ENCODE measurements at places on chromosomes 6 and 20.
A peak's percentile ranks its signal among the peaks of the same experiment; 100 is the strongest.

DNA sequence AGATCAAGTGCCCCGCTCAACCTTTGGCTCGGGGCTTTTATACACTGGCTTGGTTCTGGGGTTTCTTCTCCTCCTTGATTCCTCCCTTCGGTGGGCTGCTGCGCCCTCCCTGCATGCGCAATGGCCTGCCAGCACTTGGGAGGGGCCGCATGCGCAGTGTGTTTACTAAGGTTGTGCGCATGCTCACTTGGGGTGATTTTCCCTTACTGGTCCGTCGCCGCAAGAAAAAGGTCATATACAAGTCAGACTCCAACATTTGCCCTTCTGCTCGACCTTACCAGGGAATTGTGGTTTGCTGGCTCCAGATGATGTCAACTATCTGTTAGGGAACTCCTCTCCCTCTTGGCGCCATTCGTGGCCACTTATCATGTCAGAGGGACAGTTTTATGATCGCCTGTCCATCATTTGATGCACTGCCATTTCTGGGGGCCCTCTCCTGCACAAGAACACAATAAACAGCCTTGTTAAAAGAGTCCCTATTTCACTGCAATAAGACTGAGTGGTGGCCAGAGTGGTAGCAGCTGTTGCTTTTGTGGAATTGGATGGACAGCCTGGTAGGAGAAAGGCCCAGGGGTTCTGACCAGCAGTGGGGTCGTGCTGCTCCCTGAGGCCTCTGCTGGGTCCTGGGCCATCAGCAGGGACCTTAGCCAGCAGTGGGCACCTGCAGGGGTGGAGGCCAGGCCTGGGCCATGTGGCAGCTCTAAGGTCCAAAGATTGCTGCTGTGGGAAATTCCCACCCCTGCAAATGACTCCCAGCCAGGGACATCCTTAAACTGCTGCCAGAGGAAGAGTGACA, 2.8 kb upstream of the LBP start:
- no peak for DNase-seq

DNA sequence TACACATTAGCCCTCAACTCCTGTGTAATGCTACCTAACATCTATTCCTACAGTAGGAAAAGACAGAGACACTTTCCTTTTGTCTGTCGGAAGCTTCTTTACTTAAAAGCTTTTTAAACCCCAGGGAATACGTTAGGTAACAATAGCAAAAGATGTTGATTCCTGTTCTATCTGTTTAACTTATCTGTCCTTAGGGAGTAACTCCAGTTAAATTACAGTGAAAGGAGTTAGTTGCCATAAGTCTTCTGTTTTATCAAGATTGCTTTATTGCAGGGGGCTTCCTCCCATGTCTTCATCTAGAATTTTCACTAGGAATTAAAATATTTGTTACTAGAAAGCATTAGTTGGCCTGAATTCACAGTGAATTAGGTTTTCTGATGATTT, 26.2 kb downstream of the TOP1 start:
- no peak for DNase-seq

DNA sequence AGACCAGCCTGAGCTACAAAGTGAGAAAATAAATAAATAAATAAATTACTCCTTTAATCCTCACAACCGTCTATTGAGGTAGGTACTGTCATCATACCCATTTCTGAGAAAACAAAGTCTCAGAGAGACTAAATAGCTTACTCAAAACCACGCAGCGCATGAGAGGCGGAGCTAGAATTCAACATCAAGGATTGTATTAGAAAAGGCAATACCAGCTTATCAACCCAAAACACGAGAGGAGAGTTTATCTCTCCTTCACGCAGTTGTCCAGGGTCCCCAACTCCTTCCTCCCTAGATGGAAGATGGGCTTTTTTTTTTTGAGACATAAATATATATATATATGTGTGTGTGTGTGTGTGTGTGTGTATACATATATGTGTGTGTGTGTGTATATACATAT, 12.2 kb downstream of the HNF4A start:
- no peak for DNase-seq

DNA sequence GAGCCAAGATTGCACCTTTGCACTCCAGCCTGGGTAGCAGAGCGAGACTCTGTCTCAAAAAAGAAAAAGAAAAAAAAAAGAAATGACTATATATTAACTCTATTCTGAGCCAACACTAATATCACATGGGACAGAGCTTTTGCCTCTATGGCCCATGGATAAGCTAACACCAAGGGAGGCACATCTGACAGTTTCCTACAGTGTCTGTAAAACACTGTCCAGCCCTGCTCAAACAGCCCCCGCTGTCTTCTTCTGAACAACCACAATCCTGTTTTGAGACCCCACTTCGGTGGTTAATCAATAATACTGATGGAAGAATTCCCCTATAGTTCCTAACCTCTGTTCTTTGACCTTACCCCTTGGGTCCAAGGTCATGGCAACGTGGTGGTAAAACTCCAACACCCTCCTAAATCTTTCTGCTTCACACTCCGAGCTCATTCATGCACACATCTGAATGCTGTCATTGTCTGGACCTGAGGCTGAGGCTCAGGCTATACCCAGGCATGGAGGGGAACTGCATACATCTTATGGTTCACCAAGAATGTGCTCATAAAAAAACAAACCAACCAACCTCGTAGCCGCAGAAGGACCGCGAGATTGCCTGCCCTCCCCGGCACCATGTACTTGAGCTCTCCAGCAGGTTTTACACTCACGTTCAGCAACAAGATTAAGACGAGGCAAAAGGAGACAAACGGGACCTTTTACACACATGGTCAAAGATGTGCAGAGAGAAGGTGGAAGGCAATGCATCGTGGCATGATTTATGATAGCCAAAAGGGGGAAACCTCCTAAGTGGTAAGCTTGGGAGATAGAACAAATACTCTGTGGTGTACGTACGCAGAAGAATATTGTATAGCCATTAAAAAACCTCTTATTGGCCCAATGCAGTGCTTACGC, 105.4 kb upstream of the NFATC2 start:
- DNase-seq = no peak

DNA sequence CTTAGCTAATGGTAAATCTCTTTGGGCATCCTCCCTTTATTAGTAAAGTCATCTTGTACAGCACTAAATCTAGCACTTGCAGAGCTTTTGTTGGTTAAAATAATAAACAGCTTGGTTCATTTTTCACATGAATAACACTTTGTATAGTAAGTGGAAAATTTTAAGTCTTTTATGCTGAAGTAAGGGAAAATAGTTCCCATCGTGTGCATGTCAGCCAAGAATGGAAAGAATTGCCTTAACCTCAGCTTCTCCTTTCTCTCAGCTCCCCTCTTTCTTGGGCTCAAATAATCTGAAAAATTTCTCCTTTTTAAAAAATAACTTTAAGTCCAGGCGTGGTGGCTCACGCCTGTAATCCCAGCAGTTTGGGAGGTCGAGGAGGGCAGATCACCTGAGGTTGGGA, 16.6 kb downstream of the SNRPC start:
- DNase-seq = no peak

DNA sequence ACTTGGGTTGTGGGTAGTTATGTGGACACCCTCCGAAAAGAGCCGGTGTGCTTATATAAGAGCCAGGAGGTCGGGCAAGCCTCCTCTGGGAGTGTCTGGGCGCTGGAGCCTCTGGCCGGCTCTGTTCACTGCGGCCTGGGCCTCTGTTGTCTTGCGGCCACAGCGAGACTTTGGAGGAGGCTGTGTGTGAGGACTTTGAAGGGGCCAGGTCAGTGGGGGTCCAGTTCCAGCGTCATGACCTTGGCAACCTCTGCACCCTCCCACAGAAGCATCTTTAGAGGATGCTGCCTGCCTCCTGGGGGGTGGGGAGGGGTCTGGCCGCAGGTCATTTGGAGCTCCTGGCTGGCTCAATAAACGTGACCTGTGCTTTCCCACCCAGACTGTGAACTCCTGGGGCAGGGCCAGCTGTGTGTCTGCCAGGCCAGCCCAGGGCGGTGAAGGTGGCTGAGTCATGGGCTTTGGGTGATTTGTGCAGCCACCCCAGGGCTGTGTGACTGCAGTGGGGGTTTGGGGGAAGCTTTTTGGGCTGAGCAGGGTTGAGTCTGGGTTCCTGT, 1.2 kb downstream of the TCEA2 start:
- no peak for DNase-seq

- no peak for DNase-seq
Observed at GRCh38 chr6:51118792-51119191, 300.1 kb downstream of the TFAP2B start.

DNA sequence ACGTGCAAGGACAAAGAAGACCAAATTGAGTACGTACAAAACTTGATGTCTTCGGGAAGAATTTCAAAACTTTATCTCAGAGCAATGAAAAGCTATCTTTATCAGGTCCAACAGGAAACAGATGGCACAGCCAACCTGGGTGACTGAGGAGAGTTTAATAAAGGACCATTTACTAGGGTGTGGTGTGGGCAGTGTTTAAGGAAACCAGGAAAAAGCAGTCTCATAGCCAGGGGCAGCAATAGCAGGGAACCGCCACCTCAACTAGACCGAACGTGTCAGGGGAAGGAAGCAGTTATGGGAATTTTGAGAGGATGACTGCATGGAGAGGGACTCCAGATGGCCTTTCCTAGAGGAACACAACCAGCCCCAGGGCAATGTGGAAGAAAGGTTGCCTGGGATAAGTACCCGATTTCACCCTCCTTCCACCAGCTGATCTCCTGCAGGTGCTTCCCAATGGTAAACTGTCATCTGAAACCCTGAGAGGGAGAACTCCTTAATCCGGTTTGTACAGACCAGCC, 15.2 kb upstream of the TAAR5 start:
- no peak for DNase-seq

DNA sequence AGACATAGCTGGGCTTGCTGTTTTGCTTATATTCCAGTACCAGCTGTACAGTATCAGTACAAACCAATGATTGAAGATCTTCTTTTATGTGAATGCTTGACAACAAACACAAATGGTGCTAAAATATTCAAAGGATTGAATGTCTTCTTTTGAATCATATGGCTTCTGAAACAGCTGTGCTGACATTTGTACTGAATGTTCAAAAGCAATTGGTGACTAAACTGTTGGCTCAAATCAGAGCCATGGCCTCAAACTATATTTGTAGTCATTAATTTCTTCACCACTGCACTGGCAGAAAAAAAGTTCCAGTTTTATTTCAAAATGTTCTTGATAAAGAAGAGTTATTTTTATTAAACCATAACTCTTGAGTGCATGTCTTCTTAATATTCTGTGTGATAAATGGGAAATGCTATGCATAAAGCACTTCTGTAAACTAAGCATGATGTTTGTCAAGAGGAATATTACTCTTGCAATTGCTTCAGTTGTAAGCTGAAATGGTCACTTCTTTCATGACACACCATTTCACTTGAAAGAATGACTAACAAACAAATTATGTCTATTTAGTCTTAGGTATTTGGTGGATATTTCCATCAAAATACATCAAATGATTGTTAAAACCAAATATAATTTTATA, 45.9 kb upstream of the CENPW start:
- no peak for DNase-seq

- no peak for DNase-seq
Observed at GRCh38 chr6:28969129-28969528, 36.0 kb downstream of the ZNF311 start.

- no peak for DNase-seq
Observed at GRCh38 chr6:23011615-23012014, 442.2 kb downstream of the HDGFL1 start.

- no peak for DNase-seq
Observed at GRCh38 chr6:26445934-26446667, 5.8 kb downstream of the BTN3A3 start.

DNA sequence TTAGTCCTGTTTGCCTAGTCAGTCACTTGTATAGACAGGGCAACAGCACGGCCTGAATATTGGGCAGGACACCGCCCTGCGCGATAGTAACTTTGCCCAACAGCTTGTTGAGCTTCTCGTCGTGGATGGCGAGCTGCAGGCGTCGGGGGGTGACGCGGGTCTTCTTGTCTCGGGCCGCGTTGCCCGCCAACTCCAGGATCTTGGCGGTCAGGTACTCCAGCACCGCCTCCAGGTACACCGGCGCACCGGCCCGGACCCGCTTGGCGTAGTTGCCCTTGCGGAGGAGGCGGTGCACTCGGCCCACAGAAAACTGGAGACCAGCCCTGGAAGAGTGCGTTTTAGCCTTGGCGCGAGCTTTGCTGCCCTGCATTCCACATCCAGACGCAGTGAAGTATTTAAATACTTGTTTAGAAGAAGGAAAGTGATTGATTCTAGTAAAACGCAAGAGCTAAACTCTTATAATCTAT, 92.8 kb upstream of the BTN3A2 start:
- DNase-seq = peak; percentile 33

DNA sequence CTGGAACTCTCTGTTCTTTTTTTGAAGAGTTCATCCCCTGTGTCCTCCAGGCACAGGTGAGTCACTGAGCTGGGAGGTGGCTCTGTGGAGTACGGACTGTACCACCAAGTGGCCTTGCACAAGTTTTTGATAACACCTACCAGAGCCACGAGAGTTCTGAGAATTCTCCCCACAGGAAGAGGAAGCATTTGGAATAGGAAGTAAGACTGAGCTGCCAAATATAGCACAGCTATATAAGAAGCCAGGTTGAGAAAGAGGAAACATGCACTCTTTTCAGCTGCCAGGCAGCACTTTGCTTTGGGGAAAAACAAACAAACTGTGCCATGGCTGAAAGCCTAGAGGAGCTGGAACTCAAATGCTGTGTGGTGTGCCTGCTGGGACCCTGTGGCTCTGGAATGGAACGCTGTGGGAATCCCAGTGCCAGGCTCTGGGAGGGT, 70.8 kb upstream of the RIPOR2 start:
- DNase-seq = peak; percentile 28

- no peak for DNase-seq
Observed at GRCh38 chr20:41428285-41428684, 61.7 kb upstream of the EMILIN3 start.

DNA sequence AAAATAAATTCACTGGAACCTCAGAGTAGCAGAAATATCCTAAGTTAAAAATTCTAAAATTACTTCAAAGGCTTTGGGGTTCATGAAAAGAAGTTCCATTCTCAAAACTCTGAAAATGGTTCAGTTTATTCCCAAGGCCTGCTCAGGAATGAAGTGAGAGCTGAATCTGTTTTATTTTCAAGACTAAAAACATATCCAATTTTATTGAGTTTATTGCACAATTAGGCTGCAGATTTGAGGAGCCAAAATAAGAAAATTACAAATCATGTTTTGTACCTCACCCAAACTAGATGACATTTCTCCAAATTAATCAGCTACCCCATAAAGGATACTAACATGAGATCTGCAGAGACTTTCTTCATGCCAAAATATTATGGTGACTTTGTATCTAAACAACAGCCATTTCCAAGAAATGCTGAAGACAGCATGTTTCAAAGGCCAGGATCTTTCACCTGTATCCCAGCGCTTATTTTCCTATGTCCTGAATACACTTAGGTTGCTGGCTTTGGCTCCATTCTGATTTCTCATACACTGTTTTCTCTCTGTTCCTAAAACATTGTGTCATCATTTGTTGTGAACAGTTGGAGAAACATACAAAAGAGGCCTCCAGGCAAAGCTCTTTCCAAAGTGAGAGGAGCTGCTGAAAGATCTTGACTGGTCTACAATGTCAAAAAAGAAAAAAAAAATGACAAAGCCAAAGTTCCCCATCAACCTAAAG, 85.7 kb upstream of the F13A1 start:
- DNase-seq = no peak

GRCh38 chr6:125233202-125233601, 68.6 kb downstream of the HDDC2 start:
- no peak for DNase-seq

GRCh38 chr6:169234634-169235033, 19.0 kb downstream of the THBS2 start:
- DNase-seq = no peak

Measured in COR-L47 (cell line).